Stimulated activated CD8-positive, alpha-beta memory T cell treated with anti-CD3 and anti-CD28 coated beads, Interleukin-4, amount 100 ng/mL, for 1 hour (primary cell): ENCODE measurements at places on chromosomes 13 and 19.

DNA sequence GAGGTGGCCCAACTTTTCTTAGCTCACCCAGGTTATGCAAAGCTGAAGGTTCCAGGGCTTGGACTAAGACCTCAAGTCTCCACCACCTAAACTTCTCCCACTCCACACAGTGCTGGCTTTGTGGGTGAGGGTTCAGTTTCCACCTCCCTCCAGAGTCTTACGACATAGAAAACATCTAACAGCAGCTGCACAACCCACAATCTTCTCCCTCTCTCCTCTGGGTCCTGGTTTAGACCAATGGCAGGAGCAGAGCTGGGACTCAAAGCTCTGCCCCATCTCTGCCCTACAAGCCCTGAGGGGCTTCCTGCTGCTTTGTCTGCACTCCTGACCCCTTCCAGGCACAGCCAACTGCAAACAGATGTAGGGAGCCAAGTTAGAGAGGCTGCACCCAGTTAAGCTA is 16.0 kb downstream of the IRGC start:
- no peak for DNase-seq

- DNase-seq, result no peak
Observed at GRCh38 chr13:79011179-79011578, 352.2 kb upstream of the OBI1 start.

DNA sequence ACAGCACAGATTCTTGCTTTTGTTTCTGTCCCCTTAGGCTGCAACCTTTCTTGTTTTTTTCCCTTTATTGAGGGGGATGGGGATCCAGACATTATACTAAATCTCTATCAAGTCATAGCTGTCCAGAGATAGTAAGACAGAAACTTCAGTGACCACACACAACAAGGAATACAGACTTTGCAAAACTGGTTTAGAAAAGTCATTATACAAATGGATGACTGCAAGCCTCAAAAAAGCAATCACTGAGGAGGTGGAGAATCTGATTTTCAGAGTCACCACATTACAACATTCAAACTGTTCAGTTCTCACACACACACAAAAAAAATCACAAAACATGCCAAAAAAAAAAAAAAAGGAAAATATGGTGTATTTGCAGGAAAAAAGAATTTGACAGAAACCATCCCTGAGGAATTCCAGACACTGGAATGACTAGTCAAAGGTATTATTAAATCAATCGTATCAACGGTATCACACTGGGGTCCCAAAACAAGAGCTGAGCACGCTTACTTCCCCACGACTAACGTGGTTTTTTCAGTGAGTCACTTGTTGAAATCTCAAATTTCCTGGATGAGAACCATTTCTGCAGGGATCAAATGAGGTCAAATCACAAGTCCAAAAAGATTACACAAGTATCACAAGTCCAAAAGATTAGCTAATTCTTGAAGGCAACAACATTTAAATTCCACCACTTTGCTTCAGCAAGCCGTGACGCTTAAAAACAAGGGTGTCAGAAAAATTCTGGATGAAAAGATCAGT is 41.2 kb downstream of the USP12 start:
- DNase-seq, result no peak

DNA sequence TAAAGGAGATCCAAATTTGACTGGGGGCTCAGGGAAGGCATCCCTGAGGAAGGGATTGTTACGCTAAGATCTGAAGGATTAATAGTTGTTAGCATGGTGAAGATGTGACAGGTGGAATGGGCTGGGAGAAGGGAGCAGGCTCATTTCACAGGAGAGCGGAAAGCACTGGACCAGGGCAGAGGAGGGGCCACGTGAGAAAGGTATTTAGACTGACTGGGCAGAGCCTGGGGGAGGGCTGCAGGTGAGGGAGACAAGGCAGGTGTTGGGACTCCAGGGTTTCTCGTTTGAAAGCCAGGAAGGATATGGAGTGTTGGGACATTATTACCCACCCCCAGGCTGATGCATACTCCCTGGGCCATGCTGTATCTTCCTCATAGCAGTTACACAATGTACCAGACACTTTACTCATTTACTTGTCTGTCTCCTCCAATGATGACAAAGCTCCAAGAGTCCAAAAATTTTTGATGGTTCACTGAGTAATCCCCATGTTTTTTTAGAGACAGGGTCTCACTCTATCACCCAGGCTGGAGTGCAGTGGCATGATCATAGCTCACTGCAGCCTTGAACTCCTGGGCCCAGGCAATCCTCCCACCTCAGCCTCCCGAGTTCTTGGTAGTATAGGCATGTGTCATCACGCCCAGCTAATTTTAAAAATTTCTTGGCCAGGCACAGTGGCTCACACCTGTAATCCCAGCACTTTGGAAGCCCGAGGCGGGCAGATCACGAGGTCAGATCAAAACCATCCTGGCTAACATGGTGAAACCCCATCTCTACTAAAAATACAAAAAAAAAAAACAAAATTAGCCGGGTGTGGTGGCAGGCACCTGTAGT is 2.3 kb downstream of the TRAPPC6A start:
- no peak for DNase-seq

DNA sequence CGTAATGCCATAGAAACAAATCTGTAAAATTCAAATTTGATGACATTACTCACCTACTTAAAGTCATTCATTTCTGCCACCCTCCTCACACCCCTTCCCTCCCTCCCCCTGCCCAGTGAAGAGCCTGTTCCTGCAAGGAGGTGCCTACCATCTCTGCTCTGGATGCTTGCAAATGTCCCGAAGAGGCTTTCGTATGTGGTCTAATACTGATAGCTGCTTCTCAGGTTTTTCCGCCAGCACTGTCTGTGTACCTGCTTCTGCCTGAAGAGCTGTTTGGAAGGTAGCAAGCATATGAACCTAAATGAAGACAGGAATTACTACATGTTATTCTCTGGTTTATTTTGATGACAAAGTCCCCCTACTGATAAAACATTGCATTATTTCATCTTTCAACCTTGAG is 57.1 kb downstream of the GPALPP1 start:
- DNase-seq, result no peak

GRCh38 chr13:99314640-99315176 is 7.5 kb upstream of the GPR183 start:
- DNase-seq, result no peak

DNA sequence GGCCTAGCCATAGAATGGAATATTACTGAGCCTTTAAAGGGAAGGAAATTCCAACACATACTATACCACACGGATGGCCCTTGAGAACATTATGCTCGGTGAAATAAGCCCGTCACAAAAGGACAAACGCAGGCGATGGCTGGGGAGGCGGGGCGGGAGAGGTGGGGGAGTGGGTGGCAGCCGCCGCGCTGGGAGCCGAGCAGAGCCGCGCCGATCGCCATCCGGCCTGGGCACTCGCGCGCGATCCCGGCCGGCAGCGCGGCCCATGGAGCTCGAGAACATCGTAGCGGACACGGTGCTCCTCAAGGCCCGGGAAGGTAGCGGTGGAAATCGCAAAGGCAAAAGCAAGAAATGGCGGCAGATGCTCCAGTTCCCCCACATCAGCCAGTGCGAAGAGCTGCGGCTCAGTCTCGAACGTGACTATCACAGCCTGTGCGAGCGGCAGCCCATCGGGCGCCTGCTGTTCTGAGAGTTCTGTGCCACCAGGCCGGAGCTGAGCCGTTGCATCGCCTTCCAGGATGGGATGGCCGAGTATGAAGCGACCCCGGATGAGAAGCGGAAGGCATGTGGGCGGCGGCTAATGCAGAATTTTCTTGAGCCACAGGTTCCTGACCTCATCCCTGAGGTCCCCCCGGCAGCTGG is 140.1 kb downstream of the ZDHHC20 start:
- no peak for DNase-seq

- no peak for DNase-seq
Observed at GRCh38 chr13:83352391-83352790, 529.9 kb downstream of the SLITRK1 start.

- DNase-seq, result no peak
Observed at GRCh38 chr19:40688309-40688708, 2.1 kb downstream of the NUMBL start.

GRCh38 chr13:97211300-97211699 is 10.8 kb upstream of the MBNL2 start:
- no peak for DNase-seq

GRCh38 chr13:50421473-50422130 is 406.4 kb downstream of the KCNRG start:
- DNase-seq, result no peak

- DNase-seq, result no peak
Observed at GRCh38 chr13:36548129-36548528, 115.8 kb downstream of the CCNA1 start.
